NCI-H510A (cell line): ENCODE measurements at places on chromosomes 11 and 22.

DNA sequence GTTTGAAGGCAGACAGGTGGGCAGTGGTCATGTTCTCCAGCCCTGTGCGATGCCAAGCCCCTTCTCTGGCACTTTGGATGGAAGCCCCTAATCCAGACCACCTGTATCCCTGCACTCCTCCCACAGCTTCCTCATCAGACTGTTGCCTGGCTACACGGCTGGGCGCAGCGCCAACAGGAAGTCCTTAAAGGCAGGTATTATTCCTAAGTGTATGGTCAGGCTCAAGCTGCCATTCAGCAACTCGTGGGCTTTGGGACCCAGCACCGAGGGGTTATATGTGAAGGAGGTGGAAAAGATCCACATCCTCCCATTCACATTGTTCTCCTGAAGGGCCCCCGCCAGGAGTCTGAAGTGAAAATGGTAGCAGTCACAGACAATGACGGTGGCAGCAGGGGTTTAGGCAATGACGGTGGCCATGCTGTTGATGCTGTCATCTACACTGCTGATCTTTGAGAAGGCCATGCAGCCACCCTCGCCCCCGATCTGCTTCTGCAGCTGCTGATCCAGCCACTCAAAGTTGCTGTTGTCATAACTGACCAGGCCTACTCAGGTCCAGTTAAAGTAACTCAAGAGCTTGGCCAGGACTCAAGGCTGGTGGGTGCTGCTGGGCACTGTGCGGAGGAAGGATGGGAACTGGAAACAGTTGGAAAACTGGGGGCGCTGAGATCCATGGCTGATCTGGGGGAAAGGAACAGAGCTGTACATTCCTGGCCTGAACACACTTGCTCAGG is 27.7 kb downstream of the OR6Q1 start:
- DNase-seq: peak; percentile 43

- no peak for DNase-seq
These were observed 62.7 kb upstream of the AMPD3 start for GRCh38 chr11:10392095-10393079.

GRCh38 chr11:66846671-66847091 is 3.4 kb downstream of the RCE1 start:
- no peak for DNase-seq

DNA sequence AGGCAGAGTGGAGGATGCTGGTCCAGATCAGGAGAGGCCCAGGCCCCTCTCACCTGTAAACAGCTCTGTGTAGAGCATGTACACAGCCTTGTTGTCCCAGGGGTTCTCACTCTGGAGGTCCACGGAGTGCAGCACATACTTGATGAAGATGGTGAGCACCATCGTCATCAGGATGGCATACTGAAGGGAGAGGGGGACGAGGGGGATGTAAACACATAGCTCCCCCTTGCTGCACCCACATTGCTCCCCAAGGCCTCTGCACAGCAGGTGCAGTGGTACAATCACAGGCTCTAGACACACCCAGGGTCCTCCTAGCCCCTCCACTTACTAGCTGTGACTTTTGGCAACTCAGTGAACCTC is 2.9 kb downstream of the SYVN1 start:
- DNase-seq: no peak

GRCh38 chr11:36312611-36313472 is 16.8 kb downstream of the PRR5L start:
- no peak for DNase-seq

- no peak for DNase-seq
These were observed 561.9 kb upstream of the ANO5 start for GRCh38 chr11:21630934-21631478.

- no peak for DNase-seq
These were observed 887.2 kb downstream of the BRD1 start for GRCh38 chr22:48940266-48941032.

DNA sequence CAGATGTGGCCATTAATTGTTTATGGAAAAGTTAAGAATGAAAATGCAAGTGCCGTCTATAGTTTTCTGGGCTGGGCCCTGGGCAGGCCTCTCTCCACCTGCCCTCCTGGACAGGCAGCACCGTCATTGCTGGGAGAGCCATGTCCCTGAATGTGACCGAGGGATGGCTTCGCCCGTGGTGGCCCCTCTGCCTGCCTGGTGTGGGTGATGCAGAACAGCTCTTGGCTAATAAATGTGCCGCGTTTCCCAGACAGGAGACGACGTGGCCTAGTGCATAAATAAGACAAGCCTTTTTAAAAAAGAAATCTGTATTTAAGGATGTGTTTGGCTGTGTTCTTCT is 407.3 kb downstream of the TBC1D22A start:
- no peak for DNase-seq

- DNase-seq: no peak
These were observed 229.3 kb downstream of the BRD1 start for GRCh38 chr22:49598338-49598737.

GRCh38 chr11:8683115-8683807 is 669 bp downstream of the RPL27A start:
- DNase-seq: no peak

GRCh38 chr11:123216249-123216648 is 21.2 kb upstream of the CLMP start:
- no peak for DNase-seq

- no peak for DNase-seq
These were observed 19.4 kb upstream of the TSKU start for GRCh38 chr11:76763573-76764346.

GRCh38 chr11:73285721-73286120 is 13.6 kb downstream of the P2RY6 start:
- no peak for DNase-seq

- no peak for DNase-seq
These were observed 91.3 kb upstream of the AMOTL1 start for GRCh38 chr11:94676814-94677213.

DNA sequence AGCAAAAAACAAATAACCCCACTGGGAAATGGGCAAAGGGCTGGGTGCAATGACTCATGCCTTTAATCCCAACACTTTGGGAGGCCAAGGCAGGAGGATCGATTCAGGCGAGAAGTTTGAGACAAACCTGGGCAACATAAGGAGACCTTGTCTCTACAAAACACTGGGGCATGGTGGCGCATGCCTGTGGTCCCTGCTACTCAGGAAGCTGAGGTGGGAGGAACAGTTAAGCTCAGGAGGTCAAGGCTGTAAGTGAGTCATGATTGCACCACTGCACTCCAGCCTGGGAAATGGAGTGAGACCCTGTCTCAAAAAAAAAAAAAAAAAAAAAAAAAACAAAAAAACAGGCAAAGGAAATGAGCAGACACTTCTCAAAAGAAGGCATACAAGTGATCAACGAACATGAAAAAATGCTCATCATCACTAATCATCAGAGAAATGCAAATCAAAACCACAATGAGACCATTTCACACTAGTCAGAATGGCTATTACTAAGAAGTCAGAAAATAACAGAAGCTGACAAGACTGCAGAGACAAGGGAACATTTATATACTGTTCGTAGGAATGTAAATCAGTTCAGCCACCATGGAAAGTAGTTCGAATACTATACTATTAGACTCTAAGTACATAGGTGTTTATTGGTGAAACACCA is 48.2 kb upstream of the SMCO4 start:
- DNase-seq: no peak

DNA sequence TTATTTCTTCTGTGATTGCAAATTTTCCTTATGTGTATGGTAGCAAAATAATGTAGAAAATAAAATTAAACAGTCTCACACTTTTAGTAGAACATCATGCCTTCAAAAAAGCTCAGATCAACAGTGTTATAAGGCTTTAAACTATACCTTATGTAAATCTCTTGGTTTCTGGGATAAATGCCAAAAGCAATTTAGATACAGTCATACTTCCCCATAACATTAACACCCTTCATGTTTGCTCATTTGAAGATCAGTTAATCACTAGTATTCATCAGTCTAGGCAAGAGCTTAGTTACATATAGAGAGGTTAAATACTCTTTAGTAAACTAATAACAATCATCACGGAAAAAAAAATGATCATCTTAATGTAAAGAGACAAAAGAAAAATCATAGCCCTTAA is 421.8 kb upstream of the ANO3 start:
- DNase-seq: no peak

GRCh38 chr11:73757598-73757997 is 3.3 kb downstream of the RAB6A start:
- DNase-seq: no peak

DNA sequence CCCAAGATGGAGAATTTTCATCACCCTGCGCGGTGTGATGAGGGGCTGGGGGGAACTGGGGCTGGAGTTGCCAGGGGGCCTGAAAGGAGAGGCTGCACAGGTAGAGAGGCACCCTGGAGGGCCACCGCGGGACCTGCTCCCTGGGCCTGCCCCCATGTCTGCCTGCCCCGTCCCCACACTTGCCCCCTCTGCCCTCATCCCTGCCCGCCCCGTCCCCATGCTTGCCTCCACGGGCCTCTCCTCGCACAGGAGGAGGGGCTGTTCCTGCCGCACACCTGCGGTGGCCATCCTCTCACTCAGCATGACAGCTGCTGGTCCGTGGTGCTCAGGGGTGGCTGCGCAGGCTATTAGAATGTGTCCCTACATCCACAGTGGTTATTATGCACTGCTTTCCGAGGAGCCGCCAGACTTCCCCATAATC is 43.5 kb downstream of the LINC01488 start:
- no peak for DNase-seq

- DNase-seq: no peak
These were observed 69.7 kb upstream of the SLC6A5 start for GRCh38 chr11:20529757-20530156.

GRCh38 chr11:111379602-111380136 is 594 bp upstream of the POU2AF1 start:
- DNase-seq: no peak

GRCh38 chr22:30044369-30044768 is 35.9 kb upstream of the HORMAD2 start:
- DNase-seq: peak; percentile 6

GRCh38 chr11:65182258-65183170 is 786 bp downstream of the CAPN1 start:
- peak; percentile 50 for DNase-seq

DNA sequence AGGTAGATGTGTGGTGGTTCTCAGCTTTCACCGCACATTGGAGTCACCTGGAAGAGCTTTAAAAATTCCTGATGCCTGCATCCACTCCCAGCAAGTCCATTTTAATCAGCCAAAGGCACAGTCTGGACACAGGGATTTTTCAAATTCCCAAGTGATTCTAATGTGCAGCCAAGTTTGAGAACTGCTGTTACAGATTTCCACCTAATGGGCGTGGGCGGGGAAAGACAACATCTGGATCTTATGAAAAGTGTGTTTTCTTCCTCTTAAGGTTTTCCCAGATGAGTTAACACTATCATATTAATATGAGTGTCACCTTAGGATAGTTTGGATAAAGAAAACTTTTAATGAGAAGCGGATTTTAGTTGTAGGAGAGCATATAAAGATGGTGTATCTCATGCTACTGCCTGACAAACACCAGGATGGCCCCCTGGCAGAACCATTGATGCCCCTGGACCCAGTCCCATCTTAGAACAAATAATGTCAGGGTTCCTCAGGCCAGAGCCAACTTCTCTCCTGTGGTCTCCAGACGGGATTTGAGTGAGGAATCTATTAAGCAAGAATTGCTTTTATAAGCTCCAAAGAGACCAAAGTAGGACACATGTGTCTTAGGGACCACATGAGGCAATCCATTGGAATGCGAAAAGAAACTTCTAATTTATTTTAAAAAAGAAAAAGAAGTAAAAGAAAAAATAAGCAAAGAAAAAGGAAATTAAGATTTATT is 31.9 kb downstream of the POU2AF1 start:
- DNase-seq: no peak

- no peak for DNase-seq
These were observed 28.1 kb upstream of the CD81 start for GRCh38 chr11:2348986-2349385.

DNA sequence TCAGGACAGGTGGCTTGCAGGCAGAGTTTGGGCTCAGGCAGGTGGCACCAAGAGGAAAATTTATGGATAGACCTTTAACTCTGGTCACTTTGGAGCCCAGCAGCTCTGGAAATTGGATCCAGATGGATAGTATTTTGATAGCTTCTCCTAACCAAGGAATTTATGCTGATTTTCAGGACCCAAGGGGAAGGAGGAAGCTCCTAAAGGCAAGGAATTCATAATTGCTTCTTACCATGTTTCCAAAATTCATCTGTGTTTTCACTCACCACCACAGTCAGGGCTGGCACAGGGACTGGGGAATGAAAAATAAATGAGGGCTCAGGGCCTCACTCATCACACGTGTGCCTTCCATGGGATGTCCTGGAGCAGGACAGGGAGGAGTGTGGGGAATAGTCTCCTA is 317.8 kb downstream of the ST3GAL4 start:
- DNase-seq: no peak

GRCh38 chr11:72238040-72238450 is 5.9 kb downstream of the PHOX2A start:
- DNase-seq: peak; percentile 47

- DNase-seq: peak; percentile 77
These were observed 11.8 kb downstream of the UPB1 start for GRCh38 chr22:24506802-24507438.

DNA sequence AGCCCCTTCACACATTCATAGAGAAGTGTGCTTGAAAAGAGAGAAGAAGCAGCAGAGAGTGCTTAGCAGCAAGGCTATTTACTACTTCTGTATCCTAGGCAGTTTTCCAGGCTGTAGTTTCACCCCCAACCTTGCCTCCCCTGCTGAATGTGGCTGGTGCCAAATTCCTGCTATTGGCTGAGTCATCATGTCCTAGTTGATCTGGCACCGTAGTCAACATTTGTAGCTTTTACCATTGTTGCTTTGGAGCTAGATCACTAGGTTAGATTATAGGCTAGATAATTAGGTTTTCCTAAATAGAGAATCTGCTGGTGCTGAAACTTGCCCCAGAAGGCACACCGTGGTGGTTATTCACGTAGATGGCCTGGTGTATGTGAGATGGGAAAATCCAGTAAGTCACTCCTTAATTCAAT is 32.7 kb downstream of the ARHGAP42 start:
- no peak for DNase-seq

DNA sequence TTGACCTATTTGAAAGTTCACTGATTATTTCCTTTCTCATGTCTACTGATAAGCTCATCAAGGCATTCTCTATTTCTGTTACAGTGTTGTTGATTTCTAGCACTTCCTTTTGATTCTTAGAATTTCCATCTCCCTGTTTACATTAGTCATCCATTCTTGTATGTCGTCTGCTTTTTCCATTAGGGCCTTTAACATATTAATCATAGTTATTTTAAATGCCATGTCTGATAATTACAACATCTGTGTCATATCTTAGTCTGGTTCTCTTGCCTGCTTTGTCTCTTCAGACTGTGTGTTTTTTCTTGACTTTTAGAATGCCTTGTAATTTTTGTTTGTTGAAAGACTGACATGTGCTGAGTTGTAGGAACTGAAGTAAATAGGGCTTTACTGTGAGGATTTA is 602.1 kb downstream of the SOX6 start:
- no peak for DNase-seq

- no peak for DNase-seq
These were observed 29.5 kb upstream of the FCHSD2 start for GRCh38 chr11:73171436-73172161.
